Stimulated activated CD4-positive, alpha-beta T cell treated with anti-CD3 and anti-CD28 coated beads, Interleukin-4, amount 100 ng/mL, for 4 hours (primary cell): ENCODE measurements at places on chromosomes 4 and X.

- no peak for DNase-seq
Observed at GRCh38 chrX:152819266-152819665, 11.3 kb downstream of the CETN2 start.

DNA sequence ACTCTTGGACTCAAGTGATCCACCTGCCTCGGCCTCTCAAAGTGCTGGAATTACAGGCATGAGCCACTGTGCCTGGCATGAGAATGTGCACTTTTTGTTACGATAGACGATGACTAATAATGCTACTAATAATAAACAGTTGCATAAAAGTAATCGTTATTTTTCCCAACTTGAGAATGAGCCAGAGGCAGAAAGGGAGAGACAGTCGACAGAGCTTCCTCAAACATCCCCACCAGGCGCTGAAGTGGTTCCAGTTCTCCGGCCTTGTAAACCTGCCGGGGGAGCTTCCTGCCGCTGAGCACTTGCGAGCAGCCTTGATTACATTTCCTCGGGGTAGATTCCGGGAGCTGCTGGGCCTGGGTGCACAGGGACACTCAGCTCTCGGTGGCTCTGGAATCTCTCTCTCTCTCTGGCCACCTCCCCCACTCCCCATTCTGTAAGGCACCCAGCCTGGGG lies 8.9 kb upstream of the HTRA3 start:
- DNase-seq, result no peak

DNA sequence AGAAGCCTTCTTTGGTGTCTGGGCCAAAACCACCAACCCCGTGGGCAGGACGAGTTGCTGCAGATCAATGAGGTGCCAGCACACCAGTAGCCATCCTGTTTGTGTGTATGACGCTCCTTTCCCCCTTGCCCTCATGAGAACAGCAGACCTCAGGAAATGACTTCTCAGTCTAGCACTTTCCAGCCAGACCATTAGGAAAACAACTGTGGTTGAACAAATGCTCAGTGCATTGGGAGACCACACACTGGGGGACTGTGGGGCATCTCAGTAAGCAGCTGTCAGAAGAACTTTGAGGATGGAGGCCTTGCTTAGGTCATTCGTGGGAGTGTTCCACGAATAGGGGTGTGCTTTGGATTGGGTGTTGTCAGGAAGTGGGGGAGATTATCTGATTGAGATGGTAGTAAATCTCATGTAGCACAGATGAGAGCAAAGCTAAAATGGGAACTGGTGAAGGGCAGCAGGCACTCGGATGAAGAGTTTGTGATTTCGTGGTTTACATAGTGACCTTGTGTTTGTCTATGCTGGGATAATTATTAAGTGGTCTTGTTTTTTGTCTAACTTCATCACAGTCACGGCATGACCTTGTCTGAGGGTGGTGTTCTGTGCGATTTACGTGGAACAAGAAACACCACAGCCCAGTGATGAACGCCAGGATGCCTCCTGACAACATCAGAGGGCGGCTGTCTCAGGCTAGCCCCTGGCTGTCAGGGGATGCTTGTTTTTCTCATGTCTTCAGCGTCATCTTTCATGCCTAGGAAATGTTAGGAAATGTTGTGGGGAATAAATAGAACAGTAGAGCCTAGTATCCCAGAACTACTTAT lies 70.1 kb downstream of the USP46 start:
- DNase-seq, result no peak

DNA sequence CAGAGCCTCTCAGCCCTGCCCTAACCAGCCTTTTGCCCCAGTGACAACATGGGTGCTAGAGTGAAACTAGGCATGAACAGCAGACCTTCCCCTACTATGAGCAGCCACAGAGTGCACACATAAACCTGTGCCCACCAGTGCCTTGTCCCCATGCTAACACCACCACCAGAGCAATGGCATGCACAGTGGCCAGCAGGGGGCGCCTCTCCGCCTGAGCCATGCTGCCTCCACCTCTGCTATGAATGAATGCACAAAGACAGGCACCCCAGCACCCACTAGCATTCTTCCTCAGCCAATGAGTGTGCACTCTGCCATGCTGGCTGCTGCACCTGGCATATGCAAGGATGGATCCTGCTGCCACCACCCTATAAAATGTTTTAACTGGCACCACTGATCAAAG lies 286.9 kb upstream of the FGF16 start:
- no peak for DNase-seq

- no peak for DNase-seq
Observed at GRCh38 chr4:60724623-60725022, 475.5 kb upstream of the ADGRL3 start.

- no peak for DNase-seq
Observed at GRCh38 chrX:143017272-143017671, 8.5 kb upstream of the SPANXN4 start.

GRCh38 chr4:84529169-84529751 lies 30.2 kb upstream of the NKX6-1 start:
- DNase-seq, result no peak

DNA sequence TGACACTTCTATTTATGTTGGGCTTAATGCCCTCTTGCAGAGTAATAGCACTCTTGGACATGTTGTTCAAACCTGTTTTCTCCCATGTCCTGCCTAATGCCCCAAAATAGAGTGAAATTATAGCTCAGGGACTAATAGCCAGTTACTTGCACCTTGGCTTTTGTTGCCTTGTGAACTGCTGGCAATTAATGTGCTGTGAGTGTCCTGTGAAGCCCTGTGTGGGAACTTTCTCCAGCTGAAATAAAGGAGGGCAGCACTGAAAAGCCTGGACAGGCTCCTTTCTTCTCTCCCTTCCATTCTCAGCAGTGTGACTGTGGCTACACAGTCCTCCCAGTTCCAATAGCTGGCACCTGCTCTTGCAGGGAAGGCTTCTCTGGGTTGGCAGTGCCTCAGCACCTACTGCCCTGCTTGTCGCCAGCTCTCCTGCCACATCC lies 72.4 kb downstream of the DCLK2 start:
- no peak for DNase-seq

DNA sequence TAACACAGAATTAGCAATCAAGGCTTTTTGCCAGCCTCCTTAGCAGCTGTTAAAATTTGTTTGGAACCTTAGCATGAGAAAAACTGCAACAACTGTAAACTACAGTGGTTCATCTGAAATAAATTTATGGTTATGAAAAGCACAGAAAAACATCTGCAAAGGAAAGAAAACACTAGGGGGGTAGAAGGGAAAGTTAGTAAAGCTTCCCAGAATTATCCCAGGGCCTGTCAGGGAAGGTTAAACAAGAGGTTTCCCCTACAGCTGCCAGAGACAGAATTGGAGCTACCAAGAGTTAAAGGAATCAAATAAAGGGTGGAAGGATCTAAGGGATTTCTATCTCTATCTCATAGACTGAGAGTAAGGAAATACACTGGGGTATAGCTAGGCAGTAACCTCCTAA lies 234.7 kb upstream of the DIAPH2 start:
- no peak for DNase-seq

GRCh38 chr4:16259889-16260246 lies 33.6 kb upstream of the TAPT1 start:
- no peak for DNase-seq

- DNase-seq, result no peak
Observed at GRCh38 chr4:22721204-22721603, 28.5 kb downstream of the GBA3 start.

GRCh38 chr4:101540336-101540735 lies 193.0 kb upstream of the PPP3CA start:
- no peak for DNase-seq

- no peak for DNase-seq
Observed at GRCh38 chrX:153686711-153687110, 1.0 kb upstream of the SLC6A8 start.

DNA sequence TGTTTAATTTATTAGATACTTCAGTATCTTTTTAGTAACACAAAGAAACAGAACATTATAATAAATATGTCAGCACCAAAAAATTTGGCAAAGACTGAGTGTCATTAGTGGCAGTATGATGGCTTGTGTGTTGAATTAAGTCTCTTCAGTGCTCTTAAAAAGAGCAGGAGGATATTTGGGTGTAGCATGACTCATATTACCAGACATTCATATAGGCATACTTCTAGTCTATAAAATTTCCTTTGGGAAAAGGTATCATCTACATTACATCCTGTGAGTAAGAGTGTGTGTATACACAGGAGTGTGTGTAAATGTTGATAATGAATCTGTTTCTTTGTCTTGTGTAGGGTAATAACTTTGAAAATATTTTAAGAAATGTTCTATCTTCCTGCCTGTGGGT lies 135.7 kb downstream of the CNKSR2 start:
- DNase-seq, result no peak

DNA sequence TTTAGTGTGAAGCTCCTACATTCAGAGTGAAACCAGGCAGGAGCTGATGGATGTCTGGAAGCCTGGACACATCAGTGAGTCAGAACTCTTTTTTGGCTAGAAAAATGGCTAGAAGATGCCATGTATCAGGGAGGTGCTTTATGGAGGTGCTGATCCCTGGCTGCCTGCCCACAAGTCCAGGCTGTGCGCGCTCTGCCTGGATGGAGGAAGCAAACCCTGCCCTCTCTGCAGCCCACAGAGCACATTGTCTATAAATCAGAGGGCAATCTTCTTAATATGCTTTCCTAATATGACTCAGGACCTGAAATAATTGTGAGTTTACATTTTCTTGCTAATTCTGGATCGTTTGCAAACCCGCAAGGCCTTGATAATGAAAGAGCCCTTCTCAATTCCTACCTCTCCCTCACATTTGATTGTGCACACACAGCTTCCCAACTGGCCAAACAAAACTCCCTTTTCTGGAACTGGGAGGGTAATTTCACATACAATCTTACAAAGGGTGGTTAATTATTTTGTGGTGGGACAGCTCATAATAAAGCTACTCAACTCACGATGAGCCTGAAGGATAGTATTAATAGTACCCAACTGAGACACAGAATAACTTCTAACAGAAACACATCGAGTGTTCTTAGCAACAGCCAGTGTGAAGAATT lies 11.7 kb downstream of the MFAP3L start:
- no peak for DNase-seq

GRCh38 chr4:65302145-65302544 lies 368.1 kb downstream of the EPHA5 start:
- DNase-seq, result no peak
